Sigmoid colon (tissue), 7 donors: ENCODE measurements at places on chromosomes 12 and 14.

- no peak for DNase-seq
These were observed 60.2 kb downstream of the PLXNC1 start for GRCh38 chr12:94208622-94208966.

- DNase-seq = no peak
These were observed 46.7 kb upstream of the ATP2A2 start for GRCh38 chr12:110234331-110234751.

DNA sequence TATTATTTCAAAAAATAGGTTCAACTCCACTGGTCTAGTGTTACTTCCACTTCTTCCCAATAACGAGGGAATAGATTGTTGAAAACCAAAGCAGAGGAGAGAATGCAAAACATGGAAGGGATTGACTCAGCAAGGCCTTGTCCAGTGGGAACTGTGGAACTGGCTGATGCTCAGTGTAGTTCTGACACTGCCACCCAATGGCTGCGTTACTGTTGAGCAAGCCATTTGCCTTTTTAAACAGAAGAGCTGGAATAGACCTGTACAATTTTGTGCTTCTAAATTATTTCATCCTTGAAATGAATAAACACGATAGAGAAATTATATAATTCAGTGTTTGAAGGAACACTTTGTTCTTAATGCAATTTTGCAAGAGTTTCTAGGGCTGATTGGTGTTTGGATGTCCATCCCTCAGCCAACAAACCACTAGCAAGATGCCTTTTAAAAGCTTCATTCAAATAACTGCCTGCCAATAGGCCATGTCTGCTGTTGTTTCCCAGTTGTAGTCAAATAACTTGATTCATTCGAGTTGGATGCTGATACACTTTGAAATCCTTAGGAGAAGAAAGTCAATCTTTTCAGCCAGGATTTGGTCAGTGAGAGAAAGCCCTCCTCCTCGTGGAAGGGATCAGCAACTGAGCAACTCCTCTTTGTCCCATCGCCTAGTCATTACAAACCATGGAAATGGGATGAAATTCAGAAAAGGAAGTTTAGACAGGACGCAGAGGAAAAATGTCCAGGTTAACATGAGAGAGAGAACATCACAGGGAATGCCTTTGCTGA lies 7.3 kb upstream of the MGP start:
- peak; percentile 92 for DNase-seq

DNA sequence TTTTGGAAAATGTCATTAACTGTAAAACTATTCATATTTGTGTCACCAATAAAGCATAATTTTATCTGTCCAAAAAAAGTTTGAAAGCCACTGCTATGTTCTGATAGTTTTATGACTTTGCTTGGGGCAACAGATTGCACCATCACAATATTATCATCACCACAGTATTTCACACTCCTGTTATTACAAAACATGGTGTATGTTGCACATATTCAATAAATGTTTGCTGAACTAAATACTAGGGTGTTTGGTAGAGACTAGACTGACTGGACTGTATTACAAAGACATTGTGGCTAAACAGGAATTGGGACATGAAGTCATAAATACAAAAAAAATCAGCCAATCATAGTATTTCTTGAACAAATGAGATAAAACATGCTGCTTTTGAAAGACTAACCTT lies 55.1 kb downstream of the PAWR start:
- no peak for DNase-seq

GRCh38 chr12:4174417-4174816 lies 99.1 kb upstream of the CCND2 start:
- DNase-seq = no peak
